T-helper 1 cell (primary cell): ENCODE measurements at places on chromosomes 12 and 14.

GRCh38 chr12:7021956-7022355 lies 3.7 kb upstream of the LPCAT3 start:
- DNase-seq: no peak

- DNase-seq: no peak
Observed at GRCh38 chr12:76023069-76023690, 8.4 kb downstream of the PHLDA1 start.

DNA sequence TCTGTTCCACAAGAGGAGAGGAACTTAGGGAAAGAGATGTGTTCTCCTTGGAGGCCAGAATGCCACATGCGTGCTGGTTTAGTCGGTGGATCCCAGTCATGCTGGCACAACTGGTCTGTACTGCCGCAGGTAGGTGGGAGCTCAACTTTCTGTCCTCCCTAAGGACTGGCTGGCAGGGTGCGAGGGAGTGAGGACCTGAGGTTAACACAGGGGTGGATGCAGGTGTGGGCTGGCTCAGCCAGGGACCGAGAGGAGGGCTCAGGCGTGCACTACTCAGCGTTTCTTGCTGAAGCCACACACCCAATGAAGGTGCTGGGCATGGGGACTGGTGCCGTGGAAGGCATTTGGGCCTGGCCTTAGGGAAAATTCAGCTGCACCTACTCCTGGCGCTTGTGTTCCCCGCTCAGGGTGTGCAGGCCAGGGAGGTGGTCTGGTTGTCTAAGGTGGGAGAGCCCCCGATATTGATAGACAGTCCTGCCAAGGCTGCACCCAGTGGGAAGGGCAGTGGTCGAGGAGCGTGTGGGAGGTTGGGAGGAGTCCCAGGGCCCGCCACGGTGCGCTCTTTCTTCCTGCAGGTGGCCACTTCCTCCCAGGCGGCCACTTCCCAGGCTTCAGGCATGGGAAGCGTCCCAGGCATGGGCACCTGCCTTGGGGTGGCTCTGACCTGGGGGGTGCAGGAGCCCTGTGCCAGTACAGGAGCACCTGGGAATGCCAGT lies 138.4 kb downstream of the ADGRD1 start:
- no peak for DNase-seq

DNA sequence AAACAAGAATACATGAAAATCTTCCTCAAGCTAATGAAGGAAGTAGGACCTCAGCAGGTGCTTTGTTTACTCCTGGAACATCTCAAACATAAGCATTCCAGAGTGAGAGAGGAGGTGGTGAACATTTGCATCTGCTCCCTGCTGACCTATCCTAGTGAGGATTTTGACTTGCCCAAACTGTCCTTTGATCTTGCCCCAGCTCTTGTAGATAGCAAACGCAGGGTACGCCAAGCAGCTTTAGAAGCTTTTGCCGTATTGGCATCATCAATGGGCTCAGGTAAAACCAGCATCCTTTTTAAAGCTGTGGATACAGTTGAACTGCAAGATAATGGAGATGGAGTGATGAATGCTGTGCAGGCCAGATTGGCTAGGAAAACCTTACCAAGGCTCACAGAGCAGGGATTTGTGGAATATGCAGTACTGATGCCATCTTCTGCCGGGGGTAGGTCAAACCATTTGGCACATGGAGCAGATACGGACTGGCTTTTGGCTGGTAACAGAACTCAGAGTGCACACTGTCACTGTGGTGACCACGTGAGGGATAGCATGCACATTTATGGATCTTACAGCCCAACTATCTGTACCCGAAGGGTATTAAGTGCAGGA lies 1.9 kb downstream of the TOGARAM1 start:
- DNase-seq: no peak

- DNase-seq: no peak
Observed at GRCh38 chr12:100229036-100229635, 28.5 kb downstream of the ACTR6 start.

DNA sequence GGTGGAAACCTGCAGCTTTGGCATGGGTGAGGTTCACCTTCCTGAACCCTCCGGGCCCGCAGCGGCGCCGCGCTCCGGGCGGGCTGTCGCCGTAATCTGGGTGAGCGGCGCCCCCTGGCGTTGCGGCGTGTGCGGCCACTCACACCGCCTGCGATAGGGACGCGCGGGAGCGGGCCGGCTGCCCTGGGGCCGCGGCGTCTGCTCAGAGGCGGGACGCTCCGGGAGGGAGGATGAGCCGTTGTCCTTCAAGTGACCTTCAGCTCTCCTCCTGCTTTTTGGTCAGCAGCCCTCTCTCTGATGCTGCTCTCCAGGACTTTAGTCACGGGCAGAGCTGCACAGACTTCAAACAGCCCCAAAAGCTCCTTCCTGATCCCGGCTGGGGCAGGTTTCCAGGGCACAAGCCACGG lies 211.7 kb upstream of the FKBP4 start:
- no peak for DNase-seq

GRCh38 chr12:3646561-3647241 lies 106.2 kb downstream of the CRACR2A start:
- no peak for DNase-seq

DNA sequence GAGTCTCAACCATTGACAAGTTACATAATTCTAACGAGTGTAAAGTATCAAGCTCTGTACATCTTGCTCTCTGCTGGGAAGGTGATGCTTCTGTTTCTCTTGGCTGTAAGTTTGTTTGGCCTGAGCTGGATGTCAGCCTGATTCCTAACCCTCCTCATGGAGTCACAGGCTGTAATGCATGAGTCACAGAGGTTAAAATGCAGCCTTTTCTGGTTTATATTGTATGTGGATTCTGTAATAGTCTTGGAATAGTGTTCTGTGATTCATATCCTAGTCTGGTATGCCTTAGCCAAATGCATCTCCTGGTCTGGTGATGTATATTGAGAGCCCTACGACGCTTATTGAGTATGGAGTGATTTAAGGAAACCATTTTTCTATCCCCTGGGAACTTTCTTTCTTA lies 104.5 kb upstream of the FRMD6 start:
- DNase-seq: no peak

GRCh38 chr12:54306925-54307741 lies 6.3 kb upstream of the NFE2 start:
- DNase-seq: no peak

GRCh38 chr14:25884657-25885056 lies 713.2 kb downstream of the NOVA1 start:
- DNase-seq: no peak

- no peak for DNase-seq
Observed at GRCh38 chr12:106446419-106447092, 89.0 kb downstream of the POLR3B start.

DNA sequence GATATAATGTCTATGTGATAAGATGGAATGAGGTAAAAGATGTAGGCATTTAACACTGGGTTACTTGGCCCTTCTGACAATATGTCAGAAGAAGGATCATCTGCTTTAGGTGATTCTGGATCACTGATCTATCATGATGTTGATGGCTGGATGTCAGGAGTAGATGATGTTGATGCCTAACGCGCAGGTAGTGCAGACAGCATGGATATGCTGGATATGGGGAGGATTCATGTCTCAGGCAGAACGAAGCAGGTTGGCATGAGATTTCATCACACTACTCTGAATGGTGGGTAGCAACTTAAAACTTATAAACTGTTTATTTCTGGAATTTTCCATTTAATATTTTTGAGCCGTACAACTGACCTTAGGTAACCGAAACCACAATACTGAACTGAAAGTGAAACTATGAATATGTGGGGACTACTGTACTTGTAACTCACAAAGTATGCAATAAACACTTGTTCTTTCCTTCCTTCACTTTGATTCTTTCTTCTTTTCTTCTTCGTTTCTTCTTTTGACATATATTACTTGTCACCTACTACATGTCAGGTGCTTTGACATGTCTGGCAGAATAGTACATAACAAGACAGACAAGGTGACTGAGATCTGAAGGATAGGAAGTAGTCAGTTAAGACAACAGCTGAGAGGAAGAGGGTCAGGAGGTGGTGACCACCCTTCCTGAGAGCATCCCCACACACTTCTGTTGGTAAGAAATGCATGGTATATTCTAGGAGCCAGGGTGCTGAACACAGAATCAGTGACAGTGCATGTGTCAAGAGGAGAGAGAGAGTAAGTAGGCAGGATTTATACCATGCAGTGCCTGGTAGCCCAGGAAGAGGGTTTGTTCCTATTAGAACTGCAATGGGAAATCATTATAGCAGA lies 238.8 kb downstream of the PPFIA2 start:
- no peak for DNase-seq

GRCh38 chr12:15796493-15797141 lies 7.4 kb upstream of the EPS8 start:
- DNase-seq: no peak

- no peak for DNase-seq
Observed at GRCh38 chr14:38389681-38390080, 133.8 kb upstream of the CLEC14A start.
